Spinal cord (tissue), 10 donors: ENCODE measurements at places on chromosomes 2 and 18. TPM values are rescaled to one million over a fixed set of nuclear protein-coding genes. Genes with fewer than 3 reads are reported as not detected.

DNA sequence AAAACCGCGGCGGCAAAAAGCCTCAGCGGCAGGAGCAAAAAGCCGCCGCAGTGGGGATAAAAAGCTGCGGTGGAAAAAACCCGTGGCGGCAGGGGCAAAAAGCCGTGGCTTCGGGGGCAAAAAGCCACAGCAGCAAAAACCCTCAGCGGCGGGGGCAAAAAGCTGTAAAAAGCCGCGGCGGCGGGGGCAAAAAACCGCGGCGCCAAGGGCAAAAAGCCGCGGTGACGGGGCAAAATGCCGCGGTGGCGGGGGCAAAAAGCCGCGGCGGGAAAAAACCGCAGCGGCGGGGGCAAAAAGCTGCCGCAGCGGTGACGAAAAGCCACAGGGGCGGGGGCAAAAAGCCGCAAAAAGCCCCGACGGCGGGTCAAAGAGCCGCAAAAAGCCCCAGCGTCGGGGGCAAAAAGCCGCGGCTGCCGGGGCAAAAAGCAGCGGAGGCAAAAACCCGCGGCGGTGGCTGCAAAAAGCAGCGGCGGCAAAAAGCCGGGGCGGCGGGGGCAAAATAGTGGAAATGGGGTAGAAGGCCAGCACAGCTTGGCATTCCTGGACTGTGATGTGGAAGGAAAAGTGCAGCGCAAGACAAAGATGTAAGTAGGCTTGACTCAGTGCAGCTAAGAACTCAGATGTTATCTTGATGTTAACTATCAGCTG is 151.8 kb downstream of the ANKRD30BL start:
- no peak for DNase-seq

GRCh38 chr2:207227062-207227748 is 61.5 kb upstream of the KLF7 start:
- peak; percentile 78 for DNase-seq

- no peak for DNase-seq
Observed at GRCh38 chr2:233152541-233152940, 92.4 kb downstream of the INPP5D start.

THUMPD2 gene
- polyA plus RNA-seq = 15.1 TPM

MPHOSPH10 gene
- polyA plus RNA-seq = 37.7 TPM

DNAH6 gene
- polyA plus RNA-seq = 1.6 TPM
